ENCODE measurements at places on chromosomes 6 and 20.

GRCh38 chr6:158903801-158904200, 84.6 kb upstream of the EZR start:
- DNase-seq, result no peak

- no peak for DNase-seq
Observed at GRCh38 chr20:20568604-20569205, 143.7 kb downstream of the RALGAPA2 start.

- no peak for DNase-seq
Observed at GRCh38 chr6:83114164-83114563, 46.7 kb downstream of the DOP1A start.

DNA sequence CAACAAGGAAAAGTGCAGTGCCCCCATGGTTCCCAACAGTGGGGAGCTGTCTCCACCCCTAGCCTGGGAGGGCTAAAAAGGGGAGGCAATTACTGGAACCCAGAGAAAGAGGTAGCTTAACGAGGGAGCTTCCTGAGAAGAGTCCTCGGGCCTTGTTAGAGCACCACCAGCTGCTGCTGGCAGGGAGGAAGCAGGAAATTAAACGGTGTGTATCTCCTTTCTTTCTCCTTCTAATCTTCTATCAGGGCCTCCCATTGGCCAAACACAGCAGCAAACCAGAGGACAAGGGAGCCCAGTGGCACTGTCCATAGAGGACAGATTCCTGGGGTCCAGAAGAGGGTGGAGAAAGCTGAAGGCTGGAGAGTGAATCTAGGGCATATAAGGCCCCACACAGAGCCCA, 7.6 kb upstream of the BTN2A2 start:
- DNase-seq, result no peak
